ENCODE measurements at places on chromosomes 12 and 14. TPM values are rescaled to one million over a fixed set of nuclear protein-coding genes. Genes with fewer than 3 reads are reported as not detected.

The ACOT4 gene
- total RNA-seq: 1.5 TPM

The SELPLG gene
- 176 TPM for total RNA-seq

GRCh38 chr14:105068818-105069217 is 3.6 kb upstream of the GPR132 start:
- DNase-seq: no peak
- no peak overlapping the region for H3K27ac ChIP-seq
- H3K4me1 ChIP-seq: peaks cover 62% of the 10 kb centered on the region
- no peaks in the 10 kb centered on the region for H3K36me3 ChIP-seq

DNA sequence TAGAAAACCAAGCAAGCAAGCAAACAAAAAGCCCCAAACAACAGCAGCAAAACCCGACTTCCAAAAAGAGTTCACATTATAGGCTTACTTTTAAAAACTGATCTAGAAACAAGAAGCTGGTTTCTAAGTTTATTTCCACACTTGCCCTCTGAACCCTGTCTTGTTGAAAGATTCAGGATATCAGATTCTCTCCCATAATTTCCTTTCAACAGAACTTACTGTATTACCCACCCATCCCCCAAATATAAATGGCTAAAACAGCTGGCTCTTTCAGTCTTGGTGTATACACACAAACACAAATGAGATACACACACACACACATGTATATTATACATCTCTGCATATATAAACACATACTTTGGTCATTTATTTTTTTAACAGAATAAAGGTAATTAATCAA is 460.9 kb downstream of the ZFP36L1 start:
- no peak overlapping the region for H3K27ac ChIP-seq
- no peaks in the 10 kb centered on the region for H3K27me3 ChIP-seq
- H3K4me3 ChIP-seq: no peak overlapping the region
- no peaks in the 10 kb centered on the region for H3K4me1 ChIP-seq
- DNase-seq: no peak
- no peaks in the 10 kb centered on the region for H3K36me3 ChIP-seq

DNA sequence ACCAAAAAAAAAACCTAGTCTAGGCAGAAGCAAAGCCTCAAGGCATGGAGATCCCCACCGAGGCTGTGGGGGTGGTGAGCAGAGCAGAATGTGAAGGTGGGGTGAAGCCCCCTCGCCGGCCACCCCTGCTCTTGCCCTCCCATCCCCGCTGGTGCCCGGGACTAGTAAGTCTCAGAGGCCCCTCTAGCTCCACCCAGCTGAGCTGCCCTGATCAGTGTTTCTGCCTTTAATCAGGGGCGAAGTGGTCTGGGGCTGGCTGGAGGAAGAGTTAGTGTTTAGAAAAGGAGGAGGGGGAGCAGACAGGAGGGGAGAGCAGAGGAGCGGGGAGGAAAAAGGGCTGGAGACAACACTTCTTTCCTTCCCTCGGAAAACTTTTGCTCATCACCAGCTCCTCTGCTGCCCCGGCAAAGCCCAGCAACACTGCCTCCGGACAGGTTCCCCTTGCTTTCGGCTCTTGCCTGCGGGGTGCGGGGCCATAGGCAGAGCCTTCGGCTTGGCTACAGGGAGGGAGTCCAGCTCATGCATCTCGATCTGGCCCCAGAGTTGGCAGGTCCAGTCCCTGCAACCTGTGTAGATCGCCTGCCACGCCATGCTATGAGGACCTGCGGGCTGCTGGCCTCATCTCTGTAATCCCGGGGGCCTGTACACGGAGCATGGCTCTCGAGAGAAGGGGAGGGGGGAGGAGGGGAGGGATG is 3.4 kb upstream of the DLK1 start:
- no peak overlapping the region for H3K27ac ChIP-seq
- no peak for DNase-seq
- H3K4me1 ChIP-seq: no peaks in the 10 kb centered on the region
- H3K36me3 ChIP-seq: no peaks in the 10 kb centered on the region

DNA sequence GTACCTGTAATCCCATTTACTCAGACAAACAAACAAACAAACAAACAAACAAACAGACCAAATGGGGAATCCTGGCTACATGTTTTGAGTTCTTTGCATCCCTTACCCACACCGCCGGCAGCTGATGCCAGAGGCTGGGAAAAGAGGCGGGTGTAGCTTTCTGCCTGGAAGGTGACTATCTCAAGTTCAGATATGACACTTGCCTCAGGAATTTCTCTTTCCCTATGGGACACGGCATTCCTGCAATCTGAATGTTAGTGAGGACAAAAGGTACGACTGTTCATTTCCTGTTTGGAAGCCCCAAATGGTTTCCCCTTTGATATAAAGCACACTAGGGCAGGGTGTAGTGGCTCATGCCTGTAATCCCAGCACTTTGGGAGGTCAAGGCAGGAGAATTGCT is 2.9 kb downstream of the MYL2 start:
- no peak overlapping the region for H3K27ac ChIP-seq
- H3K27me3 ChIP-seq: no peaks in the 10 kb centered on the region
- H3K4me1 ChIP-seq: no peaks in the 10 kb centered on the region
- H3K36me3 ChIP-seq: no peaks in the 10 kb centered on the region
- H3K4me3 ChIP-seq: no peak overlapping the region

GRCh38 chr12:122965321-122965751 is 927 bp downstream of the ABCB9 start:
- H3K36me3 ChIP-seq: no peaks in the 10 kb centered on the region
- H3K27me3 ChIP-seq: no peaks in the 10 kb centered on the region
- DNase-seq: no peak
- H3K27ac ChIP-seq: no peak overlapping the region
- H3K4me1 ChIP-seq: peaks cover 11% of the 10 kb centered on the region
- no peak overlapping the region for H3K4me3 ChIP-seq
